ENCODE measurements at places on chromosomes 5 and 9.

DNA sequence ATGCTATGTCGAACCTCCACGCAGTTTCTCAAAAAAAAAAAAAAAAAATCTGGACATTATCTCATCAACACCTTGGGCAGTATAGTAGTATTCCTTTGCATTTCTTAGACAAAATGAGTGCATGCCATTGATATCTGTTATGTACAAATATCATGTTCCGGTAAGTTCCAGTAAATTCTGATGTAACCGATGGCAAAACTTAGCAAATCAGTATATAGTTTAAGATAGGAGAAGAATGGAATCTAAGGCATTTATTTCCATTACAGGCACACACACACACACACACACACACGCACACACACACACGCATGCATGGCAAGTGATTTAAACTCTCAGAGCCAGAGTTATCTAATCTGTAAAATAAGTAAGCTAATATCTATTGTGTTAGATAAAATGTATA lies 356.5 kb upstream of the TUSC1 start:
- no peak for DNase-seq

- DNase-seq, result peak; percentile 36
Observed at GRCh38 chr5:53478411-53479044, 1.9 kb upstream of the FST start.

- DNase-seq, result no peak
Observed at GRCh38 chr5:139473565-139473964, 2.8 kb downstream of the SMIM33 start.

DNA sequence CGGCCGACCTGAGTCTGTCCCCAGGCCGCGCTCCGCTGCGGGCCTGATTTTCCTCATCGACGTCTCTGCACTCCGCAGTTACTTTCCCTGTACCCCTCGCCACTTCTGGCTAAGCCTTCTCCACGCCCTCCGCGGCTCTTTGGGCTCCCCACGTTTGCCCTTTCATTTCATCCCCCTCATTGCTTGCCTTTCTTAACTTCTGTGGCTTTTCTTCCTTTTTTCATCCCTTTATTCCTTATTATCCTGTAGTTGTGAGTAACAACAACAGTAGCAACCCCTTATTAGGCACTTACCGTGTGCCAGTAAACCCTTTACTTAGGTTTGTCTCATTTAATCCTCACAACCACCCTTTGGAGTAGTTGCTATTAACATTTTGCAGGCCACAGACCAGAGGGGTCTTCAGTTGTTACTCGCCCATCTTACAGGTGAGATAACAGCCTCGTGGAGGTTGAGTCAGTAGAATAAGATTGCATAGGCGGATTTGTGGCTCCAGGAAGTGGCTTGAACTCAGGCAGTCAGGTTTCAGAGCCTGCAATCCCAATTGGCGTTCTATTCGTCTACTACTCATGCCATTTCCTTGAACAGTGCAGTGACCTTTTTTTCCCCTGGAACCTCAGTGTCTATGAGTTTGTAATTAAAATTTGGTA lies 724 bp downstream of the TCERG1 start:
- DNase-seq, result no peak

DNA sequence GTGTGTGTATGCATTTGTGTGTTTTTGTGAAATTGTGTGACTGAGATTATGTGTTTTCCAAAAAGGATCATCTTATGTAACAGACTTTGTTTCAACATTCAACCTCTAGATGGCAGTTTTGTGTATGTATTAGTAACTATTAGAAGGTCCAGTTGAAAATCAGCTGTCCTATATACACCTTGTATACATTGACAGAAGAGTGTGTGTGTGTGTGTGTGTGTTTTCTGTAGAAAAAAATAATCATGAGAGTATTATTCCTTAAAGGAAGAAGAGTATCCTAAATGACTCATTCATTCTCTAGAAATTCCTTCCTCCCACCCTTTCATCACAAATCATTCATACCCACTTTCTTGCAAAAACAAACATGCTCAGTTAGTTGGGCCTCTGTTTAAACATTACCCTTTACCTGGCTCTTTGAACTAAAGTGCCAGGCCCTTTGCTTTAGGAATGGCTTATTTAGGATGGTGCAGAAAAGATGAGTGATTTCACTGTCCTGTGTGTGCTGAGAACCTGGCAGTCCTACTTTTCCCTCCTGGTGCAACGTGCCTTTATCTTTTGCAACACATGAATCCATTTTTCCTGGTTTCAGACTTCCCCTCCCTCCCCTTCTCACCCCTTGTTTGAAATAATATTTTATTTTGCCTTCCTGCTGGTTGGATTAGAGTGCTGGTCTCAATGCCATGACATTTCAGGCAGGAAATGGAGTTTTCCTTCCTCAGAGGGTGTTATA lies 152.2 kb downstream of the ARHGAP26 start:
- no peak for DNase-seq

DNA sequence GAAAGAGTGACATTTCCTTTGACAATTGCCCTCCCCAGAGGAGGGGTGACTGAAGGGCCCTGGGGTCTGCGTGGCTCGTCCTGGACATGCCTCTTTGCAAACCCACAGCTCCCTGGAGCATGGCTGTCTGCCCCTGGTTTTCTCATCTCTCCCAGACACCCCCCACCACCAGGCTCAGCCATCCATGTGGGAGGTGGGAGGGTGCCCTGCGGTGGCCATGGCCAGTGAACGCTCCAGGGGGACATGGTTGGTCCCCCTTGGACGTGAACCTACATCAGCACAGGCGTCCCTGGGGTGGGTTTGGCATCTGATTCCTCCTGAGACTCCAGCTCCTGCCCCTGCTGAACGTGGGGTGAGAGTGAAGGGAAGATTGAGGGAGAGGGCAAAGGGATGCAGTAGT lies 67.7 kb upstream of the LMX1B start:
- DNase-seq, result no peak

- DNase-seq, result no peak
Observed at GRCh38 chr5:110371011-110371724, 355.3 kb downstream of the TMEM232 start.

- DNase-seq, result no peak
Observed at GRCh38 chr9:131759017-131759647, 19.3 kb upstream of the RAPGEF1 start.

DNA sequence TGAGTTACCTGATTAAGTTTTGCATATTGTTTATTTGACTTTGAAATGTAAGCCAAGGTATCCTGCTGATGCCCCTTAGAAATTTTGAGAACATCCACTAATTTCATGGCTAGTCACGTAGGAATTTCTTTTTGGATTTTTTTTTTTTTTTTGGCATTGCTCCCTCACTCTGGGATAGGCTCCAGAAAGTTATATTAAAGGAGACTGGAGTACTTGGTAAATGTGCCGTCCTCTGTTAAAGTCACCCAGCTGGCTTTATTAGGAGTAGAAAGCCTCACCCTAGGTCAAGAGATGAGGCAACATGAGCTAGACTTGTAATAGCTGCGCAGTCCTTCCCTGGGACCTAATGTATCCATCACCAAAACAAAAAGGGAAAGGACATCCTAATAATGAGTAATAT lies 3.1 kb downstream of the KCTD16 start:
- no peak for DNase-seq

- DNase-seq, result no peak
Observed at GRCh38 chr5:149497357-149497756, 53.9 kb downstream of the CSNK1A1 start.

Data from right lobe of liver (tissue), 6 donors.